Right renal pelvis (tissue), 4 donors: ENCODE measurements at places on chromosomes 11 and 22. TPM values are rescaled to one million over a fixed set of nuclear protein-coding genes. Genes with fewer than 3 reads are reported as not detected.

Gene FGF3
- polyA plus RNA-seq: not detected

Gene TMPRSS4
- 30.5 TPM for polyA plus RNA-seq

Gene EXPH5
- polyA plus RNA-seq: 3.9 TPM

Gene SLC6A5
- 0.14 TPM for polyA plus RNA-seq

Gene FEN1
- polyA plus RNA-seq: 37.1 TPM

Gene C11orf87
- 0.30 TPM for polyA plus RNA-seq

Gene SAA4
- polyA plus RNA-seq: not detected

Gene ANGPTL5
- polyA plus RNA-seq: not detected

Gene CCDC81
- 2.1 TPM for polyA plus RNA-seq

Gene MCAM
- polyA plus RNA-seq: 67.4 TPM

Gene APOL5
- not detected for polyA plus RNA-seq

Gene BTG4
- not detected for polyA plus RNA-seq

Gene GGT1
- 61.6 TPM for polyA plus RNA-seq

Gene MUC5B
- polyA plus RNA-seq: 0.04 TPM

Gene MMP12
- polyA plus RNA-seq: 2.5 TPM

Gene VSIG2
- polyA plus RNA-seq: 17.1 TPM

Gene B4GALNT4
- 62.7 TPM for polyA plus RNA-seq

Gene TYR
- 0.14 TPM for polyA plus RNA-seq

Gene ACCS
- 36.7 TPM for polyA plus RNA-seq

Gene FOXR1
- 0.05 TPM for polyA plus RNA-seq

Gene PRDX5
- 185 TPM for polyA plus RNA-seq

Gene DDIAS
- polyA plus RNA-seq: 6.5 TPM

Gene CHRM1
- 0.09 TPM for polyA plus RNA-seq

Gene KCTD14
- polyA plus RNA-seq: 15.4 TPM

Gene TMEM86A
- 9.1 TPM for polyA plus RNA-seq

Gene GSTT2B
- polyA plus RNA-seq: 20.5 TPM

Gene NXPE2
- polyA plus RNA-seq: 0.40 TPM

Gene PIK3IP1
- 12.4 TPM for polyA plus RNA-seq

Gene HBD
- 1.3 TPM for polyA plus RNA-seq

Gene FOLH1
- 27.1 TPM for polyA plus RNA-seq

Gene PRODH
- 13.6 TPM for polyA plus RNA-seq

Gene C22orf42
- polyA plus RNA-seq: not detected

Gene ACTN3
- 0.40 TPM for polyA plus RNA-seq

Gene RNASEH2C
- 37.9 TPM for polyA plus RNA-seq

Gene SCUBE2
- 7.7 TPM for polyA plus RNA-seq

Gene KLHDC7B
- 0.11 TPM for polyA plus RNA-seq

Gene POU2F3
- polyA plus RNA-seq: 0.83 TPM

Gene SYCE3
- not detected for polyA plus RNA-seq

Gene HBG1
- polyA plus RNA-seq: 4.4 TPM

Gene KCNE3
- polyA plus RNA-seq: 29.7 TPM

Gene GPR83
- 0.84 TPM for polyA plus RNA-seq

Gene CSNK2A3
- 4.1 TPM for polyA plus RNA-seq

Gene WDR74
- 35.4 TPM for polyA plus RNA-seq

Gene NEFH
- polyA plus RNA-seq: 10.4 TPM
